ENCODE measurements at places on chromosomes 5 and 9. TPM values are rescaled to one million over a fixed set of nuclear protein-coding genes. Genes with fewer than 3 reads are reported as not detected.

The GDA gene
- total RNA-seq: 1.6 TPM

The GLRA1 gene
- not detected for total RNA-seq

The HACD4 gene
- total RNA-seq: 0.99 TPM

The TNFAIP8 gene
- 15.8 TPM for total RNA-seq

- H3K27ac ChIP-seq: no peak overlapping the region
- H3K27me3 ChIP-seq: no peaks in the 10 kb centered on the region
- peaks cover 17% of the 10 kb centered on the region for H3K4me1 ChIP-seq
Observed at GRCh38 chr5:170479484-170479883, 24.3 kb upstream of the KCNIP1 start.

DNA sequence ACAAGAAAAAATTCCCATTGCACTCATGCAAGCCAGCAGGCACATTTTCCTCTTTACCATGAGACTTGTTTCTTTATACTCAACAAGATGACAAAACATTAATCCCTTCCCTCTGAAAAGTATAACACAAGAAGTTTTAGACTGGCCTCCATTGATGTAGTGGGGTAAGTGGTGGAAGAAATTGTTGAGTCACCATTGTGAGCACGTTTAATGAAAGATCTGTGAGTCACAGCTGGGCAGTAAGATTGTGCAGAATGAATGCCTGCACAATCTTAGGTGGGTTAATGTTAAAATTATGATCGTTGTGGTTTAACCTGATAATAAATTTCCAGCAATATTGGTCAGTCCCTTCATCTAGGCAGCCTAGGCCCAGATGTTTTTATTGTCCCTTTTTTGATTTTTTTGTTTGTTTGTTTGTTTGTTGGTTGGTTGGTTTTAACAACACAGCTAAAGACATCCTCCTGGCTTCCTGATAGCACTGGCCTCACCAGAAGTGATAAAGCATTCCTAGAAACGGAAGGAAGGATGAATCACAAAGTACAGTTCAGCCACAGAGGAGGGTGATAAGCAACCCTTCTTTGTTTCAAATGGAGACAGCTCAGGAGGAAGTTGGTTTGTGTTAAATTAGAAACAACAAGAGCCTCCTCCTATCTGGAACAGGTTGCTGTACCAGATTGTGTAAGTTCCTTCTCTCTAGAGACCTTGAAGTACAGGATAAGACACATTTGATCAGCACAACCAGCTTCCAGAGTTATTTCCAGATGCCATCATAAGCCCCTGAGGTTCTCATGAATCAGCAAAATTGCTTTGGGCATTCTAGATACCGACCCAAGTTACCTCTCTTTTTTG is 40.3 kb downstream of the SLC24A2 start:
- no peak overlapping the region for H3K4me3 ChIP-seq
- no peak for DNase-seq
- no peaks in the 10 kb centered on the region for H3K36me3 ChIP-seq
- H3K4me1 ChIP-seq: no peaks in the 10 kb centered on the region
- no peak overlapping the region for H3K27ac ChIP-seq
